ENCODE measurements at places on chromosomes 2 and 18.

GRCh38 chr2:10709290-10709939, 12.0 kb upstream of the ATP6V1C2 start:
- DNase-seq = no peak

- DNase-seq = no peak
These were observed 90.8 kb downstream of the CCBE1 start for GRCh38 chr18:59606193-59607077.

DNA sequence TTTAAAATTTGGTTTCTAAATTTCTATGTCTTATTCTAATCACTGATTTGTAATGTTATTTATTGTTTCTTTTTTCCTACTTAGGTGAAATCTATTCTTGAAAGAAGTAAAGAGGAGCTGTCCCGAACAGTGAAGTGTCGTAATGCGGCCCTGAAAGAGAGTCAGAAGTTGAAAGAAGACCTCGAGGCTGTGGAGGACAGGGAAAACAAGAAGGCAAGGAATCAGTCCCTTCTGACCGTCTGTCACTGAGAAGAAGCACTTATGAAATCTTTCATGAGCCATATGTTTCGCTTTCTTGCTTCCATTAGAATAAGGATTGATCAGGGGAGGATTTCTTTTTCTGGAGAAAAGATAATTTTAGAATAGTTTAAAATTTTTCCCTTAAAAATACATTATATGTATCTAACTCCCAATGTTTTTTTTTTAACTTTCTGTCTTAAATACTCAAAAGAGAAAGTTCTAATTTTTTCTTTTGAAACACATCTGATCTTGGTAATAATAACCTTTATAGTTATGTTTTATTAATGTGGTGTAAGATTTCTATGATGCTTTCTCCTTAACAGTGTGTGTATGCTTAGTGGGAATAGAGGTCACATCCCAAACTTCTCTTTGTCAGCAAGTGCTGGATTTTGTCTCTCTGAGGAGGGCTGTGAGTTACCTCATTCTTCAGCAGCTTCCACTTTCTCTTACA, 79.0 kb downstream of the CCDC150 start:
- no peak for DNase-seq

DNA sequence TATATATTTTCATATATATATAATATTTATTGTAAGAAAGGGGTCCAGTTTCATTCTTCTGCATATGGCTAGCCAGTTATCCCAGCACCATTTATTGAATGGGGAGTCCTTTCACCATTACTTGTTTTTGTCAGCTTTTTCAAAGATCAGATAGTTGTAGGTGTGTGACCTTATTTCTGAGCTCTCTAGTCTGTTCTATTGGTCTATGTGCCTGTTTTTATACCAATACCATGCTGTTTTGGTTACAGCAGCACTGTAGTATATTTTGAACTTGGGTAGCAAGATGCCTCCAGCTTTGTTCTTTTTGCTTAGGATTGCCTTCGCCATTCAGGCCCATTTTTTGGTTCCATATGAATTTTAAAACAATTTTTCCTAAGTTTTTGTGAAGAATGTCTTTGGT, 320.1 kb downstream of the CDH2 start:
- no peak for DNase-seq

DNA sequence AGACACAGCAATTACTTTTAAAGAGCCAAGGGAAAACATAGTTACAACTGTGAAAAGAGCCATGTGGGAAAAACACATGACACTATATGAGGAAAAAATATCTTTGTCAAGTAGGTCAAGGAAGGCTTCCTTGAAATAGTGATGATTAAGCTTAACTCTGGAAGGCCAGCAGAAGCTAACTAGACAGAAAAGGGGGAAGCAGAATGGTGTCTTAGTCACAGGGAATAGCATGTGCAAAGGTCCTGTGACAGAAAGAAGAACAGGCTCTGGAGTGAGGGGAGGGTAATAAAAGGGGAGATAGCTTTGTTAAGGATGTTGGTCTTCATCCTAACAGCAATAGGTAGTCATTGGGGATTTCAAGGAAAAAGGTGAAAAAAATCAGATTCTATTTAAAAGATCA, 64.0 kb downstream of the ARHGAP25 start:
- DNase-seq = no peak

- no peak for DNase-seq
These were observed 228.6 kb upstream of the ID2 start for GRCh38 chr2:8452979-8453903.

DNA sequence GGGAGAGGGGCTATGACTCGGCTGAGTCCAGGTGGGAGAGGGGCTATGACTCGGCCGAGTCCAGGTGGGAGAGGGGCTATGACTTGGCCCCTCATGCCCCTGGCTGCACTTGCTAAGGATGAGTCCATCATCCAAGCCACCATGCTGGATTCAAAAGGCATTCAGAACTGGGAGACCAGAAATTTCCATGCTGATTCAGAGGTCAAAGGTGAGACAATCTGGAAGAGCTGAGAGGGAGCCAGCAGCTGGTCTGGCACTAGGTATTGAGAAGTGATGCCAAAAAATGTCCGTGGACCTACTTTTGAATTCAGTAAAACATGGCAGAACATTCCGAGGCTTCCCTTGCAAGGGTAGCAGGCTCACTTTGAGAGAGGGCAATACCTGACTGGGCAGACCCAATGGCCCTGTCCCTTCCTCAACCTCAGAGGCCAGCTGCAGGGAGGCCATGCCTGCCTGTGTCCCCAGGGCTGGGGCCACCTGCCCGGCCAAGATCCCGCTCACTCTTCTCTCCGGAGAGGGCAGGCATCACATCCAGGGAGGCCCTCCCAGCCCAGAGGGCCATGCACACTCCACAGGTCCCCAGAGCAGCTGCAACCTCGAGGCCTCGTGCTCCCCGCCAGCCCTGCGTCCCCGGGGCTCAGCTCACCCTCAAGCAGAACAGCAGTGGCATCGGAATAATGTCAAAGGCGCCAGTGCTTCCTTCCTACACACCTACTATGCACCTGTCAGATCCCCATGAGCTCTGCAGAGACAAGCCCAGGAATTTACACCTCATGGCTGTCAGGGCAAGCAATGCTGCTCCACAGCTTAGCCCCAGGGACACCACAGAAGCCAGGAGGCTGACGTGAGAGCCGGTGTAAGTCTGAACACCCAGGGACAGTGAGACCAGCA, 80.2 kb upstream of the GPC1 start:
- DNase-seq = no peak

DNA sequence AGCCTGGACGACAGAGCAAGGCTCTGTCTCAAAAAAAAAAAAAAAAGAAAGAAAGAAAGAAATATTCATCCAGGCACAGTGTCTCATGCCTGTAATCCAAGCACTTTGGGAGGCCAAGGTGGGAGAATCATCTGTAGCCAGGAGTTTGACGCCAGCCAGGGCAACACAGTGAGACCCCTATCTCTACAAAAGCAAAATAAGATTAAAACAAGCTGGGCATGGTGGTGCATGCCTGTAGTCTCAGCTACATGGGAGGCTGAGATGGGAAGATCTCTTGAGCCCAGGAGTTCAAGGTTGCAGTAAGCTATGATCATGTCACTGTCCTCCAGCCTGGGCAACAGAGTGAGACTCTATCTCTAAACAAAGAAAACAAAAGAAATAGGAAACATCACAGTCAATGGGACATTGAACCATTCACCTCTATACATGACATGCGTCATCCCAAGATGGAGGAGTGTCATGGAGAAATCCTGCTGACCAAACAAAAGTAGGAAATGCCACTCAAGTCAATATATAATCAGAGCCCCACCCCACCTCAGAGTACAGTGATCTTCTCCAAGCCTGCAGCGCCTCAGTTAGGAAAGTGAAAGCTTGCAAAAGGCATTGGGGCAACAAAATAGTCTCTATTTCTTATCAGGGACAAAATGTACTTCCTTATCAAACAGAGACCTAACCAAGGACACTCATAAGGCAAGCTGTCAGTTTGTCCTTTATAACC, 9.8 kb downstream of the FEV start:
- DNase-seq = no peak

GRCh38 chr2:10935953-10936942, 24.5 kb downstream of the KCNF1 start:
- DNase-seq = peak; percentile 90

DNA sequence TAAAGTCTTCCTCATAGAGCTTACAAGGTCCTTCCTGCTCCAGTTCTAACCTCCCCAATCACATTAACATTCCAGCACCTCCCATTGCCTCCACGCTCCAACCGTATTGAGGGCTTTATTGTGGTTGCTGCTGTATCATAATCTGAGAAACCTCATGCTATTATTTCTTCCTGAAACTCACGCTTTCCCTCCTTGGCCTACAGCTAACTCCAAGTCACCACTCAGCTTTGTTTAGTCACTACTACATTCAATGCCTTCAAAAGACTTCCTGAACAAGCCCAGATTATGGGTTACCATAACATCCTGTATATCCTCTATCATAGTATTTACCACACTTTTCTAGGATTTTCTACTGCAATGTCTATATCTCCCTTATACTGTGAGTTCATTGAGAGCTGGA, 230.4 kb downstream of the IKZF2 start:
- DNase-seq = no peak

DNA sequence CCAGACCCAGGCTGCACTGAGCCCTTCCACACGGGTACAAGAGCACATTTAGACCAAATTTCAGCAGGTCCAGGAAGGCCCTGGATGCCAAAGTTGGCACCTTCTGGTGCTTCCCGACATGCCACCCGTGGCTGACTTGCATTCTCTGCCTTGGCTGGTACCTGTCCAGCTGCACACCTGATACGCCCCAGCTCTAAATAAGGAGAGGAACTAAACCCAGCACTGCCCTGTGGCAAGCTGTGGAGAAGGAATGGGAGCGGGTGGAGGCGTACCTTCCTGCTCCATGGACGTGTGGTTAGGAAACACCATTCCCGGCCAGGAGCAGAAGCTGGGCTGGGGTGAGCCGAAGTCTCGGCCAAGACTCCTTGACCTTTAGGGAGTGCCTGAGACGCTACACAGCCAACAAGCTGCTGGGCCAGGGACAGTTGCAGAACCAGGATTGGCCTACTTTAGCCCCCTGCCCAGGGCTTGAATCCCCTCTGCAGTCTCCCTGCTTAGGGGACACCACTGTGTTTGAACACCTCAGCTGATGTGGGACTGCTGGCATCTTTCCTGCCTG, 86.5 kb upstream of the TAF1B start:
- DNase-seq = no peak

- no peak for DNase-seq
These were observed 52.2 kb downstream of the MRPS9 start for GRCh38 chr2:105090091-105090490.
